ENCODE measurements at places on chromosomes 2 and 18.

GRCh38 chr2:200797242-200797770, 14.4 kb upstream of the BZW1 start:
- DNase-seq = no peak

DNA sequence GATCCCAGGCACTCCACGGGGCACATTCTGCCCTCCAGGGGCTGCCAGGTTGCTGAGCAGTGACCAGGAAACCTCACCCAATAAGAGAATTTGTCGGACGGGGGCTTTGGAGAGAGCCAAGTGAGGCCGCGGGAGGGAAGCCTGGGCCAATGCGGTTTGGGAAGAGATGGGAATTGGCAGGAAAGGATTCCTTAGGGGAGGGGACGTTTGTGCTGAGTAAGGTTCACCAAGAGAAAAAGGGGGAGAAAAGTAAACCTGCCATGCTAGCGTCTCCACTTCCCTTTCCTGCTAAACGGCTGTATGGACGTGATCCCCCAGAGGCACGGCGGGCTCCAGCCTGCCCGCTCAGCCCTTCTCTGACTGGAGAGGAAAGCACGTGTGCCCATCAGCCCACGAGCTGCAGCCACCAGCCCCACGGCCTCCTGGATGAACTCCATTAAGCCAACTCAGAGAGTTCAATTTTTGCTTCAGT, 194.4 kb upstream of the ID2 start:
- DNase-seq = no peak

- no peak for DNase-seq
Observed at GRCh38 chr18:79459946-79460480, 64.3 kb downstream of the NFATC1 start.

- DNase-seq = no peak
Observed at GRCh38 chr2:198638577-198638976, 819.2 kb downstream of the SATB2 start.

DNA sequence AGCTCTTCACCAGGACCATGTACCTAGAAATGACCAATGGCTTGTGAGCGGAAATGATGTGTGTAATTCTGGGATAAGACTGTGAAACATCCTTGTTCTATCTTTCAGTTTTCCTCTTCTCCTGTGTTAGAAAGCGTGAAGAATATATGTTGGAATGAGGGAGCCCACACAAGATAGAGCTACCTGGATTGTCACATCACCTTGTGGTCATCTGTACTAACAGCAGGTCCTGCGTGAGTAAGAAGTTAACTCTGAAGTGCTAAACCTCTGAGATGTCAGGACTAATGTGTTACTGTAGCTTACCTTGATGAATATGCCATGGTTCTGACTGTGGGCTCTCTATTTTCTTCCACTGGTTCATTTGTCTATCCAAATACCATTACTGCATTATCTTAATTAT, 75.6 kb downstream of the FASTKD2 start:
- no peak for DNase-seq

GRCh38 chr18:40447820-40448219, 1507.2 kb upstream of the PIK3C3 start:
- DNase-seq = no peak

GRCh38 chr18:50853863-50854271, 25.1 kb upstream of the ME2 start:
- DNase-seq = no peak

GRCh38 chr2:159879051-159879604, 81.1 kb upstream of the CD302 start:
- no peak for DNase-seq

- DNase-seq = no peak
Observed at GRCh38 chr2:179856205-179856604, 5.2 kb downstream of the ZNF385B start.

GRCh38 chr2:148720501-148721001, 76.0 kb downstream of the EPC2 start:
- no peak for DNase-seq

DNA sequence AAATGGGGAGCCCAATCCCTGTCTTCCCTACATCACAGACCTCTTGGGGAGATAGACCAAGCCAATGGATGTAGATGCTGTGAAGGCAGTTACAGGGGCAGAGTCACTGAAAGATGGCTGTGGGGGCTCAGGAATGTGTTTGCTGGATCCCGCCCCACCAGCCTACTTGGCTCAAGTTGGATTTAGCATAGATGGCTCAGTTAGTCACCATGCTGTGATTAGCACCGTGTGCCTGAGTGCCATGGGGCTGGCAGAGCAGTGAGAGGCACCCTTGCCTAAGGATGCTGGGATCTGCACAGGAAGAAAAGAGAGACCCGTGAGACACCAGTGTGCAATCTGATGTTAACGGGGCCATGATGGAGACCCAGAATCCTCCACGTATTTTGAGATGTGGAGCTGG, 228.3 kb downstream of the DYSF start:
- DNase-seq = no peak

DNA sequence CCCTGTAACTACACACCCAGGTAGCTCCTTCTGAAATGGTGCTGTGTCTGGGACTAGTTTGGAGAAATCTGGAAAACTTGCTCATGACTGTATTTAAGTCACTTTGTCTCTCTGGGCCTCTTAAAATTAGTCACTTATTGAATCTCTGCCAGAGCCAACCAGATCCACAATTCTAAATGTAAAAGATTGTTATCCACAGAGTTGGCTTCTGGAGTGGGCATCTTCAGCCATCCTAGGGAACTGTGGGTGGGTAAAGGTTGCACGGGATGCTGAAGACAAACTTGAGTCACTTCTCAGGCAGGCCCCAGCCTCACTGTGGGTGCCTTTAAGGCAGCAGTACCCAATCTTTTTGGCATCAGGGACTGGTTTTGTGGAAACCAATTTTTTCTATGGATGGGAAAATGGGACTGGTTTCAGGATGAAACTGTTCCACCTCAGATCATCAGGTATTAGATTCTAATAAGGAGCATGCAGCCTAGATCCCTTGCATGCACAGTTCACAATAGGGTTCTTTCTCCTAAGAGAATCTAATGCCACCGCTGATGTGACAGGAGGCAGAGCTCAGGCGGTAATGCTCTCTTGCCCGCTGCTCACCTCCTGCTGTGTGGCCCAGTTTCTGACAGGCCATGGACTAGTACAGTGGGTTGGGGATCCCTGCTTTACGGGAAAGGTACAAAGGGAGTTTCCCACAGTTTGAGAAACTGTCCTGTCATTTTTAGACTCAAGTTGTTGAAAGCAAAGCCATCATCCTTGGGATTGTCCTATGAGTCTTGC, 98.3 kb upstream of the SPRED2 start:
- no peak for DNase-seq

- DNase-seq = no peak
Observed at GRCh38 chr18:39786477-39786876, 2168.6 kb upstream of the PIK3C3 start.

DNA sequence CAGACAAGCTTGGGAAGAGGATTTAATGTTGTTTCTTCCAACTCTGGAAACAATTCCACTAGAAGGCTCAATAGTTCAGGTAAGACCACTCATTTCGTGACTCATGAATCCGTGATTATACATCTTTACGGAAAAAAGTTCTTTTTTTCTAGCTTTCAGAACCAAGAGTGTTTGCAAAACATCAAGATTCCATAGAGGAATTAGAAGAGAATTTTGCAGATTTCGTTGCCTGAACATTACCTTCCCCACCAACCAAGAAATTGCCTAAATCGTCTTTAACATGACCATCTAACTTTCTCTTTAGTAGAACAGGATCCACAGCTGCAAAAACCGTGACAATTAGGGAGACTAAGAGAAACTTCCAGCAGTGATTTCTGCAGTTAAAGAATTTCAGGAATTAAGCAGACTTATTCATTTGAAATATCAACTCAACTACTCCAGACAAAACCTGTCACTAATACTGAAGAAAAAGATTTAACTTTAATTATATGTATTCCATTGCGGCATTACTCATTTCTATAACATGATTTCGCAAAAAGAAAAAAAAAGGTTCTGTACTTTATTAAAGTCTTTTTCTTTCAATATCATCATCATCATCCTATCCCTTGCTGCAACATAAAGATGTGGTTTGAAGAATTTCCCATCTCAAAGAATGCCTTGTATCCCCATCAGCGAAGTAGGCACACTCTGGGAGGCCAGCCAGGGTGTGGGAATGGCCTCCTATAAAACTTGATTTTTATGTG, 1.9 kb upstream of the NAB1 start:
- no peak for DNase-seq

DNA sequence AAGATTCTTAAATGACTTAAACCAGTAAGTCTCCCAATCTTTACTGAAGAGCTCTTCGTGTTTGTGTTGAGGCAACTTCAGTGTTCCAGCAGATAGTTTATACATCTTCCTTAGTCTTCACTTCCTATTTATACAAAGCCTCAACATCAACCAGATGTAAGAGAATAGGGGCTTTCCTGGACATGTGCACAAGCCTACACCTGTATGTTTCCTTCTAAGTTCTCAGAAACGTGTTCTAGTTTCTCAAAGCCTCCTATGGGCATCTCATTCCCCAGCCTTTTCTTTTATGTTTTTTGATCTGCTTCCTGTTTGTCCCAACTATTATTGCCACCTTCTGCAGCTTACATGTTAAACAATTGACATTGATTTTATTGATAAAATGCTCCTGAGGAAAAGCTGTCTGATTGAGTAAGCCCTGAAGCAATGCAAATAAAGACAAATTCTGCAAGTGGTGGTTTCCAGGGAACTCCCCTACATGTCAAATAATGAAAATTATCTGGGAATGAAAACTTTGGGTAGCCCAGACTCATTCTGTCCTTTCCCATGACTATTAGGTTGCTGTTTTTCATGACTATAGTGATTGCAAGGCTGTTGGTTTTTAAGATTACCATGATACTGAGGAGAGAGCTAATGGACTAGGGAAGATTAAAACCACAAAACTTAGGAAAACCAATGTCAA, 663.3 kb upstream of the ACVR2A start:
- DNase-seq = no peak

- peak; percentile 16 for DNase-seq
Observed at GRCh38 chr18:59056706-59057492, 82.8 kb upstream of the SEC11C start.

DNA sequence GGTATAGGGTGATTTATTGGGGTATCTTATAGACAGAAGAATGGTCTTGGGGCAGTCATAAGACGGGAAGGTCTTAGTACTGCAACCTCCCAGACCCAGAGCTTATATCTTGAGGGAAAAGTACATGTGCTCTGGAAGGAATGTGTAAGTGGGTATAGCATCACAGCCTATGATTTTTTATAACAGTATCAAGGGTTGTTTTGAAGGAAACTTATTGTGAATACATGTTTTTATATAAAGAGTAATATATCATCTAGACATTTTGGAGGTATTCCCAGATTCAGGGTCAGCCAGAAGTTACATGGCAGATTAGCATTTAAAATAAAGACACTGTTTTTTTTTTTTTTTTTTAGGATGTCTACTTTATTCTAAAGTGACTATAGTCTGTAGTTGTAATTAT, 47.6 kb upstream of the STON1 start:
- DNase-seq = no peak

DNA sequence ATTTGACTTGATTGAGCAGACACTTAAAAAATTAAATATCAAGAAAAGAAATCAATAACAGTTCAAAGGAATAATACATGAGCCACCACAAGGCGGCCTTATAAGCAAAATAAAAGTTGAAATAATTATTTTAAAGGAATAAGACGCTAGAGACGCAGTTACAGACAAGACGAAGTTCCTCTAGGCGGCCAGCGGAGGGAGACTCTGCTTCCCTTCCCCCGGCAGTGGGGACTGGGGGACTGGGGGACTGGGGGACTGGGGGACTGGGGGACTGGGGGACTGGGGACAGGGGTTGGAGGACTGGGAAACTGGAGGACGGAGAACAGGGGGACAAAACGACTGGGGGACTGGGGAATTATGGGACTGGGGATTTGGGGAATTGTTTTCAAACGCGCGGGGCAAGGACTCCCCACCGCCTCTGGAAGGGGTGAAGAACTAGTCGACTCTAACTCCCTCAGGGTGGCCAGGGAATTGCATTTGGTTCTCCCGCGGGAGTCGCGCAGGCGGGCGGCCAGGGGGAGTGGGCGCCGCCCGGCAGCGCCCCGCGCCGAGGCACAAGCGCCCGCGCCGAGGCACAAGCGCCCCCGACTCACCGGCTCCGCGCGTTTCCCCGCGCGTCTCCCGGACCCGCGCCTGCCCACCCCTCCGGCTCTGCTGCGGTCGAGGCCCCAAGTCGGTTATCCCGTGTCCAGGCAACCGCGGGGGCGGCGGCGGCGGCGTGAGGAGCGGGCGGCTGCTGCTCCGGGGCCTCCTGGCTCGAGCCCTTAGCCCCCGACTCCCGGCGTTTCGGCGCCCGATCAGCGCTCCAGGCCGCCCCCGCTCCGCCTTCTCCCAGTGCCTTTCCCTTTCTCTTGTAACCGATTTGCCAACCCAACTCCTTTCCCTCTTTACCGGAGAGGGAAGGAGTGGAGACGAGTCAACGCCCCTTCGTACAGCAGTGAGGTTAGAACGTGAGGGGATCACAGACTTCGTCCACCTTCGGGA, at the start of gene CCDC178:
Gene CCDC178 (minus strand): TSS at position 662 of the 984 bp plus-strand sequence. CDS start 28,633 bp downstream, outside the sequence.
- DNase-seq = no peak

DNA sequence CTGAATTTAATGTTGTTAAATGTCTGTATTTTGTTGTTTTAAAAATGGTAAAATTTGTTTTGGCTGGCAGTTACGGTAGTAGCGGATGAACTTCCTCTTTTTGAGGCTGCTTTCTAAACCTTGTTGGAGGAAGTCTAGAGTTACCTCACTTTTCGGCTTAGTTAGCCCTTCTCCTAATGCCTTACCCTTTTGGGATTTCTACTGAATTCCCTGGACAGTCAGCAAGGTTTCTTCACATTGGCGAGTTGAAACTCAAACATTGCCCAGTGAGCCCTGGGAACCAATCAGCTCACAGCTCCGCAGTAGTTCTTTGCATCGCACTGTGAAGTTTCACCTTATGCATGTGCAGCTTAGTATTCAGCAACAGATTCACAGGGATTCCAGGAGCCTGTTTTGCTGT, 55.2 kb downstream of the TMEM247 start:
- DNase-seq = no peak
